Suppressor macrophage (primary cell): ENCODE measurements at places on chromosomes 2 and 18.

- no peak for DNase-seq
These were observed 3.7 kb downstream of the NMUR1 start for GRCh38 chr2:231526341-231527090.

DNA sequence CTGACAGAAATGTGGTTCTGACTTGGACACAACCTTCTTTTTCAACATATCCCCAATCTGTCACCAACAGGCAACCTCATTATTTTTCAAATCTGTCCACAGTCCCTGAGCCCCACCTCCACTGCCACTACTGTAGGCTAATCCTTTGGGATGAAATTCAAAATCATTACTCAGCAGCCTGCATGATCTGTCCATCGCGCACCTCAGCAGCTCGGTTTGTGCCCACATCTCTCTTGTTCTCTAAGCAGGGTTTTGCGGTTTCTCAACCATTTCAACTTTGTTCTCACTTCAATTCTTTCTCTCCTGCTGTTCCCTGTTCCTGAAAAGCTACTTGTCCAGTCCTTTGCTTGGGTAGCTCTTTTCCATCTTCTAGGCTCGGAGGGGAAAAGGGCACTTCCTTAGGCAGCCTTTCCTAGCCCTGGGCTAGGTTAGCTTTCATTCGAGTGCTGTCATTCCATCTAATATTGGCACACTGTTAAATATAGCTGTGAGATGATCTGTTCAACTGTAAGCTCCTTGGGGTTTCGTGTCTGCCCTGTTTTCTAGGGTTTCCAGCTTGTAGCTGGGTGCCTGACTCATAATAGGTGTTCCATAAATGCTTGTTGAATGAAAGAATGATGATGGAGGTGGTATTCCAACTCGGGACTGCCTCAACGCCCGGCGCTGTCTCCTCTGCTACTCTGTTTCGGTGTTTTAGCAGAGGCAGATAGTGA, 653 bp upstream of the ANKAR start:
- no peak for DNase-seq

DNA sequence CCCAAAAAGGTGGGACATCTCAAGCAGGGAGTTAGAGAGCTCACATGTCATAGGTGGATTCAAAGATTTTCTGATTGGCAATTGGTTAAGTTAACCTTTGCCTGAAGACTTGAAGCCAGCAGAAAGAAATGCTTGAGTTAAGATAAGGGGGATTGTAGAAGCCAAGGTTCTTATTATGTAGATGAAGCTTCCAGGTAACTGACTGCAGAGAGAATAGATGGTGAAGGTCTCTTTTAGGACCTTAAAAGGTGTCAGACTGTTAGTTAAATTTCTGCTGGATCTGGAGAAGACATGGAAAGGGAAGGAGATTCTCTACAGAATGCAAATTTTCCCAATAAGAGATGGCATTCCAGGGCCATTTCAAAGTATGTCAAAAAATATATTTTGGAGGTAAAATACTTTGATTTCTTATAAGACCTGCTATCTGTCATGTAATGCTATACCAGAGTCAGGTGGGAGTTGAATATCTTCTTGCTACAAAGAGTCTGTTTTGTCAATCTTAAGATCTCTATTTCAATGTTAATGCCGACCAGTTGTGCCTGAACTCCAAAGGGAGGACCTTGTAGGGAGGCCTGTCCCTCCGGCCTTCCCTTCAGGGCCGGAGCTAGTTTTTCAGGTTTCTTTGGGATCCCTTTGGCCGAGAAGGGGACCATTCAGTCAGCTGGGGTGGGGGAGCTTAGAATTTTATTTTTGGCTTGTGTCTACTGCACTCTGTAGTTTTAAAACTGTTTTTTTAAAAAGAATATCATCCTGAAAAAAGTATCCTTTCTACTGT, 280.6 kb downstream of the PTGR3 start:
- DNase-seq: no peak

- DNase-seq: no peak
These were observed 245.6 kb downstream of the HDAC4 start for GRCh38 chr2:239154971-239155805.

DNA sequence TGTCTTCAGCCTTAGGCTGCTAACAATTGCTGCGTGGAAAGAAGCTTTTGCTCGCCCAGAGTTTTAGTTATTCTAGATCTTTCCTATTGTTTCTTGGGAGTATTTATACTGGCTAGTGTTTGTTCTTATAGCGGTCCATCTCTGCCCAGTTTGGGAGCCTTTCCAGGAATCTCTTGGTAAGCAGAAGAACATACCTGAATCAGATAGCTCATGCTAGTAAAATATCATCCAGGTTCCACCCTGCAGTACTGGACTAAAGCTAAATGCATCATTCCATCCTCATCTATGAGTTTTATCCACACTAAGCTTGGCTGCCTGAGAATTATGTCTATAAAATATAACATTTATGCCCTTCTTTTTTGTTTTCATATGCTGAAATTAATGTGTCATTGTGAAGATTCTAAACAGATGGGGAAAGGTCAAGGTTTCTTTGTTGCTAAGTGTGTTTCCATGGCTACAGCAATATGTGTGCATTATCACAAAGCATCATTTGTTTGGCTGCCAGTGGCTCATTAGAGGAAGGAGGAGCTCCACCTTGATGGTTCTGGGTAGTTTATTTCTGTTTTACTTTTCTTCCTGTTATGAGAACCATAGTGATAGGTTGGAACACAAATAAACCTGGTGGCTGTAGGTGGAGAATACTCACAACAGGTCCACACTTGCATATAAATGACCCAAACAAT, 182.8 kb downstream of the PIK3C3 start:
- no peak for DNase-seq

DNA sequence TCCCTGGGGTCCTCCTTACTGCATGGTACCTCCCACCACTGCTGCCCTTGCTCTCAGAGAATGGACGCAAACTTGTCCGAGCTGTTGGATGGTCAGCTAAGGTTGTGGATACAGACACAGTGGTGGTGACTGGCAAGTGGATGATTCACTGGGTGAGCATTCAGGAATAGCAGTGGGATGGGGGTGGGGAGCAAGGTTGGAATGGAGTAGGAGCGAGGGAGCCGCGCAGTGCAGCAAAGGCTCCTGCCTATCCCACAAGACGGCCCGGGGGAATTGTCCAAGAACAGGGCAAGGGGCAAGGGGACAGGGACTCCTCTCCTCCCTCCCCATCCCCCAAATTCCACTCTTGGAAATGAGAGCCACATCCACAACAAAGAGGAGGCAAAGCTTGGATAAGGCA, 102.2 kb downstream of the PIEZO2 start:
- DNase-seq: no peak

- DNase-seq: no peak
These were observed 78.9 kb downstream of the MAP4K4 start for GRCh38 chr2:101776172-101777043.

GRCh38 chr2:74238879-74239278, 40.5 kb downstream of the MTHFD2 start:
- no peak for DNase-seq

- DNase-seq: no peak
These were observed 26.4 kb upstream of the GALR1 start for GRCh38 chr18:77223221-77223639.

GRCh38 chr2:241607162-241607885, 29.6 kb downstream of the THAP4 start:
- DNase-seq: no peak

DNA sequence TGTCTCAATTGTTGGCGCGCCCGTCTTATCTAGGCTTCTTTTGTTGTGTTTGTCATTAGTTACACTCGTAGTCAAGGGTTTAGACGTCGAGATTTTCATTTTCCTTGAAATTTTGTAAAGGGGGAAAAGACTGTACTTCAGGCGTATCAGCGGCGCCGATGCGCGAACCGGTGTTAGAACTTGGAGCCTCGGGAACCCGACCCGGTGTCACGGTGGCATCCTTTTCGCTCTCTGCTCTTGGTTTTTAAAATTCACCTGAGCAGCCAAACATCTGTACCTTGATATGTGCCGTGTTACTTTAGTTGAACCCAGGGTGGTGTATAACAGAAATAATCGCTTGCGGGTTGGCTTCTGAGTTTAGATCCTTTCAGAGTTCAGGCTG, 643 bp downstream of the RMC1 start:
- DNase-seq: peak; percentile 28

- peak; percentile 80 for DNase-seq
These were observed 36.1 kb downstream of the INSIG2 start for GRCh38 chr2:118124288-118124891.

DNA sequence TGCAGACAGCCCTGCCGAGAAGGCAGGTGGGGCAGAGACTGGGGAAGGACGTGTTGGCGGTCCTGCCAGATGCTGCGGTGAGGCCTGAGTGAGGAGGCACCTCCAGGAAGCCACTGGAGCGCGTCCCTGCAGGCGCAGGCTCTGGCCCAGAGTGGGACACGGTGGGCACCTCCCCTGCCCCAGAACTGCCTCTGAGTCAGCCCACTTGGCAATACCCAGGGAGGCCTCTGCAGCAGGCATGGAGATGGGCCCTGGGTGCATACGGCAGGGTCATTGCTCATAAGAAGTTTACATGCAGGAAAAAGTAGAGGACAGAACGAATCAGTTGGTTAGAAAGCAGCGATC, 195.9 kb downstream of the TFCP2L1 start:
- DNase-seq: no peak

DNA sequence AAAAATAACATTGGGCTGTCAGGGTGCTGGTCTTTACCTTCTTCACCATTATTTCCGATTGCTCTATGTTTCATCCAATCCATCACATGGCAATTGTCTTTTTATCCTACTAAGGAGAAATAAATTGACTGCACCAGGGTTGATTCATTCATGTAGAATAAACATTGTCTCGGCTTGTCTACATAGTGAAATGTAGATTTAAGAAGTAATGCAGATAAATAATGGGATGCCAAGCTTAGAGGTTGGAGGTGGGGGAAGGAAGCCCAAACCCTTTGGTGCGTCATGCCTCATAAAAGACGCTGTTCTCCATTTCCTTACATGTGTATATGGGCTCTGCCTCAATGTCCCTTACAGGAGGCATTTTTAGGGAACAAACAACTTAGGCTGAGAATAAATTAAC, 117.8 kb downstream of the ALK start:
- DNase-seq: no peak

DNA sequence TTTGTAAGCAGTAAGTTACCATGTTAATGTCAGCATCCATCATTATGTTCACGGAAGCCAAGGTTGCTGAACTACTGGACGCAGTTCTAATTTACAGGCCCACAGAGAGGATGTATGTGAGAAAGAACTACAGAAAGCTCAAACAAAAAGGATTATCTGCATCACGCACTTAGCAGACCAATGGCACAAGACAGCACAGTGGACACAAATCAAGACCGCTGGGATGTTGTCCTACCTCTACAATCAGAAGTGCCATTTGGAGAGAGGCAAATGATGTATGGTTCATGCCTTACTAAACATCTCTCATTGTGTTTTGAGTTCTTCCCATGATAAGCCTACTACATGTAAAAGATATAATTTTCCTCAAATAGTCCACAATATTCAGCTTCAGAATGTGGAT, 330.7 kb upstream of the CHAC2 start:
- DNase-seq: no peak

DNA sequence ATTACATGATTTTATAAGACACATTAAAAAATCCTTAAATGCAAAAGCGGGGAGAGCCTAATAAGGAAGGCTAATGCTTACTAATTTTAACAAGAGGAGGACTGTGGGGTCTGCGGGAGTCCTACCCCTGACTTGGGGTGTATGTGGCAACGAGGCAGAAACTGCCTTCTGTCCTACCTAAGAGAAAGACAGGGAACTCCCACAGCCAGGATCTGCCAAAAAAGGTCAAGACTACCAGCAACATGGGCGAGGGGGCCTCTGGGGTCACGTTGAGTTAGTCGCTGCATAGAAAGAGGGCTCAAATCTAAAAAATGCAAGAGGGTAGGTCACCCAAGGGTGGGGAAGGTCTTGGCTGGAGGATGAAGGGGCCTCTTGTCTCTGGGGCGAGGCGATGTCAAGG, 529 bp upstream of the AMER3 start:
- DNase-seq: no peak

- no peak for DNase-seq
These were observed 1.6 kb downstream of the MTCL1 start for GRCh38 chr18:8706791-8707555.

DNA sequence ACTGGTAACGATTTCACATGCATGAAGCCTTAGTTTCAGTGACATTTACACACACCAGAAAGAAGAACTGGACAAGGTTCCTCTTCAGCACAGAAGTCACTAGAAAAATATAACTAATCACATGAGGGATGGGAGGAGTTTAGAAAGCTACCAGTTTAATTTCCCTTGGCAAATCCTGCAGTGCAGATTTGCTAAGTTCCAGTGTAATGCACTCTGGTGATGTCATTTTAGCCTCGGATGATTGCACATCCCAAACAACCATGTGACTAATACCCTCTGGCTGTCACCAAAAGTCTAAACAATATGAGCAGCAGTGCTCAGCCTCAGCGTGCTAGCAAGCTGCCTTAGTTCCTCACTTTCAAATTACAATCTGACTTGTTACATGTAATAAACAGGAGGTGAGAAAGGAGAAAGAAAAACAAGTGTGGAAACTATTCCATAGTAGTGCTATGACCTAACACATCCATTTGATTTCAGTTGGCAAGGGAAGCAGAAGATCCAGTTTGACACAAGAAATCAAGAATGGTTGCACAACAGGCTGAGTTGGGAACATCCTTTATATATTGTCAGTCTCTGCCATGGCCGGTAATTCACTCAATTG, 35.3 kb upstream of the PPP1CB start:
- DNase-seq: peak; percentile 88

DNA sequence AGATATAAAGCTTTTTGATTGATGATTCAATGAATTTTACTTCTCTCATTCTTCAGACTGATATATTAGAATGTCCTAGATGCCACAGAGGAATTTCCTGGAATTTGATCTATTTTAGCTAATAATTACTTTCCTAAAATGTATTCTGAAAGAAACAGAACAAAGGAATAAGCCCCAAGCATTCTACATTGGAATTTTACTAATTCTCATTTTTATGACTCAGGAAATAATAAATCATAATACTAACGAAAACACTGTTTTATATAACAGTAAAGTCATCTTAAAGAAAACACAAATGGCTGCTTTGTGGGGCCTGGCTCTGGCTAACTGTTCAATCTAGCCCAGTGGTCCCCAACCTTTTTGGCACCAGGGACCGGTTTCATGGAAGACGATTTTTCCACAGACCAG, 68.6 kb upstream of the LPIN2 start:
- no peak for DNase-seq

- DNase-seq: no peak
These were observed 217.7 kb downstream of the GBX2 start for GRCh38 chr2:235950473-235950809.
